Forelimb muscle (tissue), 1 donor: ENCODE measurements at places on chromosomes 1 and 21. TPM values are rescaled to one million over a fixed set of nuclear protein-coding genes. Genes with fewer than 3 reads are reported as not detected.

DNA sequence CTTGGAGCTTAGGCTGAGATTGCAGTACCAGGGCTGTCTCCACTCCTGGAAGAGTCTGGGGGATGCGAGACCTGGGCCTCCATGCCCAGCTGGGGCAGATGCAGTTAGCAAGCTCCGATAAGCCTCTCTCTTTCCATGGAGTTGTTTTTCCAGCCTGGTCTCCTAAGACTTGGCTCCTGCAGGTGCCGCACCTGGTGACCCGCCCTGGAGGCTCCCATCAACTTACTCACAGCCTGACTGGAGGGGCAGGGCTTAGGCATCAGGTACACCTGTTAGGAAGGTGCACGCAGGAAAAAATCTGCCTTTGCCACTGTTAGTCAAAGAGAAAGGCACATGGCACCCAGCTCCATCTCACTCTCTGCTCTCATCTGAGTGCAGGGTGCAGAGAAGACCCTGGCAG lies 198.1 kb upstream of the TMEM51 start:
- no peak for DNase-seq

DNA sequence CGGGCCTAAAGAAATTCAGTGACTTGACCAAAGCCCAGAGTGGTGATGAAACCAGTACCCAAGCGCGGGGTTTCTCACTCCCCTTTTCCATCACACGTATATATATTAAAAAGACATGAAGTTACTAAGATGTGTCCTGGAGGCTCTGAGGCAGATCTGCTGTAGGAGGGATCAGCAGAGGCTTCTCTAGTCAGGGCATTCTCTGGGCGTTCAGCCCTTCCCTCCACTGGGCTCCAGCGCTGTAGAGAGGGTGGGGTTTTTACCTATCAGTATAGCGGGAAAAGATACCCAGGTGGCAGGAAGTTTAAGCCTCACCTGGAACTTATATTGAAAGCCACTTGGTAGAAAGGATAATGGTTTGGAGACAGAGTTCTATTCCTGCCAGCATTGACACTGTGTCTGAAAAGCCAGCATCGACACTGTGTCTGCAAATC lies 862 bp upstream of the PLEKHO1 start:
- no peak for DNase-seq

- DNase-seq = no peak
These were observed 839 bp downstream of the SWT1 start for GRCh38 chr1:185157599-185158412.

DNA sequence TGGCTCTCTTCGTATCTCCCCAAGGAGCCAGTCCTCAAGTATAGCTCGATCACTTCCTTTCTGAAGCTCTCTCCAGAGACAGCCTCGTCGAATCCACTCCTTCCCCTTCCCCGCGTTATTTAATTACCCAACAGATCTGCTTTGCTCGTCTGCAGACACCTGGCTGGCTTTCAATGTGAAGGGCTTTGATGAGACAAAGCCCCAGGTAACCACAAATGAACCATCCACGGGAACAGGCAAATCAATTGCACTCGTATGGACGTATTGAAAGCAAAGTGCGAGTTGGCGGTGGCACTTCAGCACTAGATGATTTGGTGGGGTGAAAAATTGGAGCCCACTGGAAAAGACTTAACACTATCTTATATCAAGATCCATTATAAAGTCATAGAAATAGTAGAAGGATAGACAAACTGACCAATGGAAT lies 364 bp upstream of the BCAR3 start:
- no peak for DNase-seq

DNA sequence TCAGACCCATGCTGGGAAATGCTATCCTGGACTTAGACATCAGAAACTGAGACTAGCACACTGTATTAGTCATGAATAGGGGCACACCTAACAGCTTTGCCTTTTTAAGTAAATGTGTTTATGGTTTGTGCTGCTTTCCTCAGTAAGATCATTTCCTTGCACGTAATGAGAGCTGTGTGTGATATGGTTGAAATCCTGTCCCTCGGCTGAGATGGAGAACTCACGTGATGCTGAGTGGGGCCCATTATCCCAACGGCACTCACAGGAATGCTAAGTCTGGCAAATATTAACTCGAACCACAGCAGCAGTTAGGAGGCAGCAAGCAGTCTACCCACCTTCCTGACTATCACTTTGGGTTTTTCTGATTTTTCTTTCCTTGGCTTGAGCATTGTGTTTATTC lies 38.2 kb downstream of the BCL9 start:
- DNase-seq = no peak

DNA sequence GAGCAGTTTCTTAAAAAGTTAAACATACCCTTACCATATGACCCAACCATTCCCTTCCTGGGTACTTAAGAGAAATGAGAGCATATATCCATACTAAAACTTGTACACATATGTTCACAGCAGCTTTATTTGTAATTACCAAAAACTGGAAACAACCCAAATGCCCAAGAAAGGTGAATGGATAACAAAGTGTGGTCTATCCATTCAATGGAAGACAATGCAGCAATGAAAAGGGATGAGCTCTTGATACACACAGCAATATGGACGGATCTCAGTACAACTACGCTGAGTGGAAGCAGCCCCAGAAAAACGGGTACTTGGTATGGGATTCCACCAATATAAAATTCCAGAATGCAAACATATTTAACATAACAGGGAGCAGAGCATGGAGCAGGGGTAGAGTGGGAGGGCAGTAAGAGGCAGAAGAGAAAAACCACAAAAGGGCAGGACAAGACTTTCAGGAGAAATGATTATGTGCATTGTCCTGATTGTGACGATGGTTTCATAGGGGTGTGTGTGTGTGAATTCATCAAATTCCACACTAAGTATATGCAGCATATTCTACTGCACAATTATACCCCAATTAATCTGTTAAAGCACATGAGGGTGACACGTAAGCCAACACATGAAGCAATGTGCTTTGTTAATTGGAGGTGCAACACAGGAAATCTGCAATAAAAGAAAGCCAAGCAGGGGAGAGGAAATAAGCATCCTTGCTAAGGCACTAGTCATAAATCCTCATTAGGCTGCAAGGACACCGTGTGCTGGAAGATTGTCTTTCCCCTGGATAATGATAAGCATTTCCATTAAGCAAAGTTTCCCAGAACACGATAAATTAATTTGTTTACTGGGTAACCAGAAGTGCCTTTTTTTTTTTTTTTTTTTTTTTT lies 113.1 kb upstream of the KRTAP19-8 start:
- DNase-seq = no peak

WNT2B gene
- 4.7 TPM for polyA plus RNA-seq

GRCh38 chr1:230158415-230159291 lies 91.6 kb downstream of the GALNT2 start:
- DNase-seq = no peak

ATP1A4 gene
- 2.8 TPM for polyA plus RNA-seq

DNA sequence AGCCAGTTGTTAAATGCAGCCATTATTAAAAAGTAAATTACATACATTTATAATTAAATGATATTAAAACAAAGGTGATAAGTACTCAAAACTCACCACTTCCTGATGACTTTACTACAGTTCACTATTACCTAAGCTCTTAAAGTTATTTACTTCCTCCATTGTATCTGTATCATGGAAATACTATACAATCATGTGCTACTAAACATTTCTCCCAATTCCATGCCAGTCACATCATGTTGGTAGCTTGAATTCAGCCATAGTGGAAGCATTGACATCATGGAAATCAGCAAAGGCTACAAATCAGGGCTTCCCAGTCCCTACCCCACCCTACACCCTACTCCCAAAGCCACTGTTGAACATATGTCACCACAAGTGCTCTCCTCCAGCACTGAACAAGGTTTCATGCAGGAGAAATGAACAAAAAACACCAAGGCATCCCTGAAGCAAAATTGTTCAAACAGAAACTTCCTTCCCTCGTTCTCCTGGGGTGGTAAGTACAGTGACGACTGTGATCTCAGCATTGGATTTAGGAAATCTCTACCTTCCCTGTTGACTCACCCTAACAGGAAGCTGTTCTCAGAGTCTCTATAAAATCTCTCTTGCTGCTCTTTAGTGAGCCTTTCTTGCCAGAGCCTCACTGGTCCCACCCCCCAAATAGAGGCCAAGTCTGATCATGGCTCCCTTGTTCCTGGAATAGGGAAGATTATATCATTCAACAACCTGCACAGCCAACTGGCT lies 12.7 kb downstream of the VSIG8 start:
- no peak for DNase-seq

DNA sequence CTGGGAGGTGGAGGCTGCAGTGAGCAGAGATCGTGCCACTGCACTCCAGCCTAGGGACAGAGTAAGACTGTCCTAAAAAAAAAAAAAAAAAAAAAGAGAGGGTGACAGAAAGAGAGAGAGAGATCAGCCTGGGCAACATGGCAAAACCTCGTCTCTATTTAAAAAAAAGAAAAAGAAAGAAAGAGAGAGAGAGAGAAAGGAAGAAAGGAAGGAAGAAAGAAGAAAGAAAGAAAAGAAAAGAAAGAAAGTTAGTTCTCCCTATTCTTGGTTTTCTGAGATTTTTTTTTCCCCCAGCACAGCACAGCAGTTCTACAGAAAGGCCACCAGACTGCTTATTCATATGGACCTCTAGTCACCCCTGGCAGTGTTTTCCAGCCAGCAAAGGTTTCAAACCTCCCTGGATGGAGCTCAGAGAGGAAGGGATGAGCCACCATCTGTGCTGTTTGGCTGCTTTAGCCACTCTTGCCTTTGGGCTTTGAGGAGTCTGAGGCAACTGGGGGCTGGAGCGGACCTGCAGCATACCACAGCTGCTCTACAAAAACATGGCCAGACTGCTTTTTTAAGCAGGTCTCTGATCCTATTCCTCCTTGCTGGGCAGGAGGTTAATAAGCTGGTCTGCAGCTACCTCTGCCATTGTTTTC lies 10.6 kb downstream of the S100A6 start:
- DNase-seq = no peak

DNA sequence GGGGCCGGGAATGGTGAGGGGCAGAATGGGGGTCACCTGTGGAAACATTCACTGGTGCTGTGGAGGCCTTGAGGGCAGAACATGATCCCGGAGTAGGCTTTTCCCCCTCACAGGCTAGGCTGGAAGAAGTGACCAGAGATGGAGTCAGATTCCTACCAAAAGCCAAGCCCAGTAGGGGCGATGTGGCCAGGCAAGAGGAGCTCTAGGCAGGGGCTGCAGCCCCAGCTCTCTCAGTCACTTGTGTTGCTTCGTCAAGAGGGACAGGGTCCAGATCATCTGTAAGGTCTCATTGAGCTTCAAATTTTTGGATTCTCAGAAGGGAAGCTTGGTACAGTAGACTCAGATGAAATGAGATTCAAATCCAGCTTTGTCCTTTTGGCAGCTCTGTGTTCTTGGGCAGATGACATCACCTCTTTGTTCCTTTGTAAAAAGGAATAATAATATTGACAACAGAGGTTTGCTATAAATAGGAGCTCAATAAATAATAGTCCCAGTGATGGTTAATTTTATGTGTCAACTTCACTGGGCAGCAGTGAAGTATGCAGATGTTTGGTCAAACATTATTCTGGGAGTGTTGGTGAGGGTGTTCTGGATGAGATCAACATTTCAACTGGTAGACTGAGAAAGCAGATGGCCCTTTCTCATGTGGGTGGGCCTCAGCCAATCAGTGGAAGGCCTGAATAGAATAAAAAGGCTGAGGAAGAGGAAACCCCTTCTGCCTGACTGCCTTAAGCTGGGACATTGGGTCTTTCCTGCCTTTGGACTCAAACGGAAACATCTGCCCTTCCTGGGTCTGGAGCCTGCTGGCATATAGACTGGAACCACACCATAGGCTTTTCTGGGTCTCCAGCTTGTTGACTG lies 324.7 kb upstream of the USP24 start:
- DNase-seq = no peak

- no peak for DNase-seq
These were observed 147.5 kb downstream of the PTPRU start for GRCh38 chr1:29383746-29384371.

- no peak for DNase-seq
These were observed 14.8 kb upstream of the TMEM222 start for GRCh38 chr1:27306892-27307761.

GBP6 gene
- polyA plus RNA-seq = not detected

CAPN9 gene
- polyA plus RNA-seq = 0.47 TPM

- DNase-seq = peak; percentile 46
These were observed 6.1 kb upstream of the RNF223 start for GRCh38 chr1:1080122-1080757.

GRCh38 chr1:70915258-70916033 lies 132.2 kb downstream of the PTGER3 start:
- DNase-seq = no peak

DNA sequence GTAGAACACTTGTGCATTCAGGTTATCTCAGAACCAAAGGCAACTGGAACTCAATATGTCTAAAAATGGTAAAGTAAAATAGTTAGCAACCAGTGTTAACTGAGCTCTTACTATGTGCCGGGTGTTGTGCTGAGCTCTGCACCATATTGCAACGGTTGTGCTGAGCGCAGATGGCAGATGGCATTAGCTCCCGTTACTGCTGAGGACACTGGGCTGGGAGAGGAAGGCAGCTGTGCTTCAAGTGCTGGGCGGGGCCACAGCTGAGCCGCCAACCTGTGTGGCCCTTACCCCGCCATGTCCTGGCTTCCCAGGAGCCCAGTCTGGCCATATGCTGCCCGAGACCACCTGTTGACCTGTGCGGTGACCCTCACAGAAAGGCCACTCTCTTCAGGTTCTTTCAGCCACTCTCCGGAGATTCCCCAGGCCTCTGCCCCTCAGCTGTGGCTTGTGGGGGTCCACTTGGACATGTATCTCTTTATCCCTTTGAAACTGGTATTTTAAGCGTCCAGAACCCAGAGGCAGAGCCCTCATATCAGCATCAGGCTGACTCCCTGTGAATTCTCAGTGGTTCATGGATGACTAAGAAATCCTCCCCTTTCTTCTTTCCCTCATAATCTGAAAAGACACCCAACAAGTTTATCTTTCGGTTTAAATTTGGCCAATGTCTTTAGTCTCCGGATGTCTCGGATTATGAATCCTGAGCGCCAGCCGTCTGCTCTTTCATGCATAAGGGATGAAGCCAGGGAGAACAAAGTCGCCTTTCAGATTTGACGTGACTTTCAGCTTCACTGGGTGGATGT lies 26.4 kb downstream of the LDLRAP1 start:
- no peak for DNase-seq

GRCh38 chr21:46060596-46061061 lies 37.3 kb upstream of the COL6A2 start:
- no peak for DNase-seq

- no peak for DNase-seq
These were observed 7.1 kb upstream of the NSUN4 start for GRCh38 chr1:46333300-46334029.

FCRL2 gene
- 0.11 TPM for polyA plus RNA-seq

- no peak for DNase-seq
These were observed 31.8 kb upstream of the ADAMTS1 start for GRCh38 chr21:26877018-26877417.
